ENCODE measurements at places on chromosomes 1 and 21.

GRCh38 chr1:9321986-9322660 is 29.4 kb downstream of the SPSB1 start:
- no peak for DNase-seq

GRCh38 chr1:192849442-192849841 is 40.6 kb downstream of the RGS2 start:
- no peak for DNase-seq

DNA sequence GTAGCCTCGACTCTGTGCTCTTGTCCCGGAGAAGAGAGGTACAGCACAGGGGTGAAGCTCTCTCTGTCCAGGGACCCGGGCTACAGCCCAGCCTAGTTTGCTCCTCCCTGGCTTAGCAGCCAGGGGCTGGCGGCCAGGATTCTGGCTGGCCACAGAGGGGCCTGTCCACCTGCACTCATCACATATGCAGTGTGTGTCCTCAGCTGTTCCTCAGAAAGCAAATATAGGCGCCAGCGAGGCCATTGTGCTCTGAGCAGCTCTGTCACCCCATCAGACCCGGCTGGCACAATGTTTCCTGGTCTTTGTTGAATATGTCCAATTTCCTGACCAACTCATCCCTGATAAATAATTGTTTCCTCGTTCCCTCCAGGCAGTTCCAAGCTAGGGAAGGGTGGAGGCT is 28.5 kb downstream of the KCND3 start:
- no peak for DNase-seq

DNA sequence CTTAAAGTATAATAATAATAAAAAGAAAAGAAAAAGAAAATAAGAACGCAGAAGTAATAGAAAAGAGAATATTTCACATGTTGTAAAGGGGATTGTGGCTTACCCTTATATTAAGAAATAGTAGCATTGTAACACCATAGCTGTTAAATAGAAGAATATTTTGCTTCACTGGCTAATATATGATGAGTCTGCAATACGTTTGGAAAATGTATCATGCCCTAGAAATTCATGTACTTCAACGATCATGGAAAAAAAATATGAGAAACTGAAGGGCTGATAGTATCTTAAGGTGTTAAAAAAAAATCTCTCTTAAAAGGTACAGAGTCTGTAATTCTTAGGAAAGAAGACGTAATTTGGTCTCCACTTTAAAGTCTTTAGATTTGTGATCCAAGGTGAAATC is 1390.5 kb upstream of the ADGRL2 start:
- no peak for DNase-seq

- DNase-seq: no peak
Measured at GRCh38 chr1:109821831-109822745, 58.4 kb upstream of the EPS8L3 start.

GRCh38 chr21:39952265-39952664 is 85.0 kb downstream of the PCP4 start:
- DNase-seq: no peak

- DNase-seq: no peak
Measured at GRCh38 chr1:89556726-89557444, 32.3 kb downstream of the LRRC8B start.
